ENCODE measurements at places on chromosomes 5 and 9. TPM values are rescaled to one million over a fixed set of nuclear protein-coding genes. Genes with fewer than 3 reads are reported as not detected.
A peak's percentile ranks its signal among the peaks of the same experiment; 100 is the strongest.

GRCh38 chr9:132896906-132897305, 18.2 kb downstream of the SPACA9 start:
- no peak overlapping the region for H3K27ac ChIP-seq
- H3K36me3 ChIP-seq, result peaks cover 98% of the 10 kb centered on the region
- peak; percentile 19 for DNase-seq
- H3K4me1 ChIP-seq, result peaks cover 15% of the 10 kb centered on the region

DNA sequence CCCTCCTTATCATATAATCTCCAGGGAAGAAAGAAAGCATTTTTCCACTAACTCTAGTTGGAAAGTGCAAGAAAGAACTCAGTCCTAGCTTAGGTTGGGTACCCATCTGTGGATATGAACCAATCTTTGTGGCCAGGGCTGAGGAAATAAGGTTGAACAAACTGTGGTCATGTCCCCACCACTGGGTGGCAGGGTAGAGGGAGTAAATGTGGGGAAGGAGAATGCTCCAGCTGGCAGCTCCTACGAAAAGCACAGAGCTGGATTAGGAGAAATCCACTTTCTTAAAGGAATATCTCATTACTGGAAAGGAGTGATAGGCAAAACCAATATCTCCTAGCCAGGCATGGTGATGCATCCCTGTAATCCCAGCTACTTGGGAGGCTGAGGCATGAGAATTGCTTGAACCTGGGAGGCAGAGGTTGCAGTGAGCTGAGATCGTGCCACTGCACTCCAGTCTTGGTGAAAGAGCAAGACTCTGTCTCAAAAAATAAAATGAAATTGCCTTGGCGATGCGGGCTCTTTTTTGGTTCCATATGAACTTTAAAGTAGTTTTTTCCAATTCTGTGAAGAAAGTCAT, 175.1 kb downstream of the CCDC192 start:
- no peaks in the 10 kb centered on the region for H3K36me3 ChIP-seq
- H3K27ac ChIP-seq, result peak overlapping the region; percentile 20
- H3K27me3 ChIP-seq, result no peaks in the 10 kb centered on the region
- H3K4me1 ChIP-seq, result peaks cover 14% of the 10 kb centered on the region

- H3K27ac ChIP-seq, result no peak overlapping the region
- no peak for DNase-seq
- H3K36me3 ChIP-seq, result no peaks in the 10 kb centered on the region
- H3K4me3 ChIP-seq, result no peak overlapping the region
- peaks cover 8% of the 10 kb centered on the region for H3K27me3 ChIP-seq
Observed at GRCh38 chr5:175842951-175843793, 28.2 kb upstream of the CPLX2 start.

- H3K4me1 ChIP-seq, result no peaks in the 10 kb centered on the region
- no peaks in the 10 kb centered on the region for H3K27me3 ChIP-seq
- H3K4me3 ChIP-seq, result no peak overlapping the region
- DNase-seq, result peak; percentile 66
- no peaks in the 10 kb centered on the region for H3K36me3 ChIP-seq
- H3K27ac ChIP-seq, result no peak overlapping the region
Observed at GRCh38 chr5:11182441-11183080, 421.5 kb upstream of the DAP start.

DNA sequence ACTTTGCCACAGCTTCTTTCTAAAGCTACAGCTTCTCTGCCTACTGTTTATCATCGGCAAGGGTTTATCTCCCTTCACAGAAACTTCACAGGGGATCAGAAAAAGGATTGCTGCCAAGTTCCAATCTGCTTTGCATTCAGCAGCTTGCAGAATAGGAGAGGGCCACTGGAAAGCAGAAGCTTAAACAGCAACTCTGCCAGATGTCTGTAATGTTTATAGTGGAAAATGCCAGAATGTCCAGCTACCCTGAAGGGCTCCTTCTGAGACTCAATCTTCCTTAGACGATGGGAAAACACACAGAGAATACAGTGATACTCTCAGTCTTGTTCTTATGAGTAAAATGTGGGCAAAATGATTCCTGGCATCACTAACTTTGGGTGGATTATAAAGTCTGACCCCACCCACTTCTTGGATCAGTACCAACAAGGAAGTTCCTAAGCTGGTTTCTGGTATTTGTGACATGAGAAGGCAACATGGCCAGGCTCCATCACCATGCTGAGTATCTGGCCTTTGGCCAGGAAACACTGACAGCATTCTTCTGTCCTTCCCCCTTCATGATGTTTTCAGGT, 19.0 kb downstream of the STOM start:
- no peak overlapping the region for H3K4me3 ChIP-seq
- H3K4me1 ChIP-seq, result peaks cover 100% of the 10 kb centered on the region
- peak overlapping the region; percentile 81 for H3K27ac ChIP-seq
- peak; percentile 77 for DNase-seq

DNA sequence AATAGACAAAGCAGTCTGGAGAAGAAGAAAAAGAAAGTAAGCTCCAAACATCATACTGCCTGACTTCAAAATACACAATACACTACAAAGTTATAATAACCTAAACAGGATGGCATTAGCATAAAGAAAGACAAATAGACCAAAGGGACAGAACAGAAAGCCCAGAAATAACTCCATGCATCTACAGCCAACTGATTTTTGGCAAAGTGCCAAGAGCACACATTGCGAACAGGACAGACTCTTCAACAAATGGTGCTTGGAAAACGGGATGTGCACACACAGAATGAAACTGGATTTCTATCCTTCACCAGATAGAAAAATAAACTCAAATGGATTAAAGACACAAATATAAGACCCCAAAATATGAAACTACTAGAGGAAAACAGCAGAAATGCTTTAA, 66.6 kb upstream of the SPATA31E1 start:
- H3K36me3 ChIP-seq, result no peaks in the 10 kb centered on the region
- no peak overlapping the region for H3K4me3 ChIP-seq
- H3K27me3 ChIP-seq, result no peaks in the 10 kb centered on the region
- peak; percentile 66 for DNase-seq
- H3K27ac ChIP-seq, result no peak overlapping the region

DNA sequence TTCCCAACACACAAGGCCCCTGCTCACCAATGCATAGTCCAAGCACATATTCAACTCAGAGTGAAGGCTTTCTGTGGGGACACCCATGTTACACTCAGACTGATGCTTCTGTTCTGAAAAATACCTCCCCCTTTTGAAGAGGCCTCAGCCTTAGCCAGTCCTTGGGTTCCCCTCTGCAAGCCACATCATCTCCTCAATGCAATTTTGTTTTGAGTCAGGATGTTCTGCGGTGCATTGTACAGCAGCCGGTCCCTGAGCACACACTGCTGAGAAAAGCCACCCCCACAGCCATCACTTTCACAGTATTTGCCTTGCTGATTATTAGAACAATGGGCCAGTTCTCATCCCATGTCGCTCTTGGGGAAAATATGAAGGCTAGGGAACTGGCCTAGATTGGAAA, 241.2 kb downstream of the FAM114A2 start:
- no peaks in the 10 kb centered on the region for H3K36me3 ChIP-seq
- no peak overlapping the region for H3K27ac ChIP-seq
- H3K27me3 ChIP-seq, result no peaks in the 10 kb centered on the region
- no peak for DNase-seq
- H3K4me3 ChIP-seq, result no peak overlapping the region

DNA sequence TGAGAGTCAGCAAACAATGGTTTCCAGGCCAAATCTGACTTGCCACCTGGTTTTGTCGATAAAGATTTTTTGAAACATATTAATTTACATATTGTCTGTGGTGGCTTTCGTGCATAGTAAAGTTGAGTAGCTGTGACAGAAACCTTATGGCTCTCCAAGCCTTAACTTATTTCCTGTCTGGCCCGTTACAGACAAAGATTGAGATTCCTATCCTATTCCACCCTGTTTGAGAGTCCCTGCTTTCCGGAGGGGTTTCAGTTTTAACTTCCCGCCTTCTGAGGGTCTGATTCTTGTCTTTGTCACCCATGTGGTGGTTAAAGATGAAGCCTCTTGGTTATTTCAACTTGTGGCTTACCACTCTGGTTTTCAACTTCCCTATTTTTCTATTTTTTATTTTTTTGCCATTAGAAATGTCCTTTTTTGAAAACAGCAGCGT, 11.4 kb downstream of the OTULIN start:
- peaks cover 42% of the 10 kb centered on the region for H3K36me3 ChIP-seq
- no peak overlapping the region for H3K4me3 ChIP-seq
- H3K27me3 ChIP-seq, result no peaks in the 10 kb centered on the region
- no peak for DNase-seq
- H3K4me1 ChIP-seq, result peaks cover 17% of the 10 kb centered on the region

GRCh38 chr9:115910959-115911358, 242.6 kb upstream of the PAPPA start:
- no peak for DNase-seq
- no peaks in the 10 kb centered on the region for H3K4me1 ChIP-seq
- H3K27ac ChIP-seq, result no peak overlapping the region
- no peaks in the 10 kb centered on the region for H3K36me3 ChIP-seq

- peaks cover 10% of the 10 kb centered on the region for H3K27me3 ChIP-seq
- no peaks in the 10 kb centered on the region for H3K36me3 ChIP-seq
- no peak for DNase-seq
- H3K4me3 ChIP-seq, result no peak overlapping the region
Observed at GRCh38 chr5:36689225-36689624, 82.8 kb downstream of the SLC1A3 start.

GRCh38 chr9:12838546-12838945, 63.7 kb downstream of the LURAP1L start:
- no peak overlapping the region for H3K4me3 ChIP-seq
- H3K4me1 ChIP-seq, result no peaks in the 10 kb centered on the region
- no peaks in the 10 kb centered on the region for H3K27me3 ChIP-seq
- H3K36me3 ChIP-seq, result no peaks in the 10 kb centered on the region
- no peak overlapping the region for H3K27ac ChIP-seq

DNA sequence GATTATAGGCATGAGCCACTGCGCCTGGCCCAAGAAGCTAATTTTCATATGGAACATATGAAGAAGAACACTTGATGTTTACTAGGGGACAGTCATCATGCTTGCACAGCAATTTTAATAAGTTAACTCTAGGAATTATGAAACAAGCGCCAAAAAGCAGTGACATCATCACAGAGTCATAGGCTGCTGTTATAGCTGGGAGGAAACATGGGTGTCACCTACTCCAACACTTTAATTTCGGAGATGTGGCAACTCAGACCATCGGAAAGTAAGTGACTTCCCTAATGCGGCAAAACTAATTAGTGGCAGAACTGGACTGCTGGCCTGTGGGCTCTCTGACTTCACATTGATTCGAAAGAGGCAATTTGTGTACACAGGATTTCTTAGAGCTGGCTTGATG, 38.1 kb upstream of the EQTN start:
- no peak for DNase-seq
- H3K27ac ChIP-seq, result no peak overlapping the region
- no peak overlapping the region for H3K4me3 ChIP-seq
- H3K36me3 ChIP-seq, result peaks cover 4% of the 10 kb centered on the region
- H3K27me3 ChIP-seq, result no peaks in the 10 kb centered on the region
- peaks cover 40% of the 10 kb centered on the region for H3K4me1 ChIP-seq

DNA sequence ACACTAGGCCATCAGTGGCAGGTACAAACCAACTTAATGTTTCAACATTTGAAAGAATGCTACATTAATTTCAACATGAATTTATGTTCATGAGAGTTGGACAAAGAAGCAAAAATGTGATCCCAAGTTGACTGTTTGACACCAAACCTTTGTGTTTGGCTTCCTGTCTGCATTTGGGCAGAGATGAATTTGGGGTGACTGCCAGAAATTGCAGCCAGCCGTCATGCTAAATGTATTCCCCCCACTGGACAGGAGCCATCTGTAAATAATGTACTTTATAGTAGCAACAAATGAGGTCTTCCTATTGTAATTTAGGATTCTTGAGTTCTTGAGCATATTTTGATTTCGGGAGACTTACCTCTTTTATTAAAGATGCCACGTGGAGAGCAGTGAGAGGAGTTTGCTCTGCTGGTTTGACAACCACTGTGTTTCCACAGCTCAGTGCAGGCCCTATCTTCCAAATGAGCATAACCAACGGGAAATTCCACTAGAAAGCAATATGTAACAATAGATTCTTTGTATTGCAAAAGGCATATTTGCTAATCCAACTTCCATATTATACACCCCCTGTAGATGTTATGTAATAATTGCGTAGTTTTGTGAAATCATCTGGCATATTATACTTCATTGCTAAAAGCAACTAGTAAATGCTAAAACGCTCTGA, 27.6 kb downstream of the ALDH1A1 start:
- H3K4me1 ChIP-seq, result no peaks in the 10 kb centered on the region
- DNase-seq, result peak; percentile 59
- H3K27ac ChIP-seq, result peak overlapping the region; percentile 31

DNA sequence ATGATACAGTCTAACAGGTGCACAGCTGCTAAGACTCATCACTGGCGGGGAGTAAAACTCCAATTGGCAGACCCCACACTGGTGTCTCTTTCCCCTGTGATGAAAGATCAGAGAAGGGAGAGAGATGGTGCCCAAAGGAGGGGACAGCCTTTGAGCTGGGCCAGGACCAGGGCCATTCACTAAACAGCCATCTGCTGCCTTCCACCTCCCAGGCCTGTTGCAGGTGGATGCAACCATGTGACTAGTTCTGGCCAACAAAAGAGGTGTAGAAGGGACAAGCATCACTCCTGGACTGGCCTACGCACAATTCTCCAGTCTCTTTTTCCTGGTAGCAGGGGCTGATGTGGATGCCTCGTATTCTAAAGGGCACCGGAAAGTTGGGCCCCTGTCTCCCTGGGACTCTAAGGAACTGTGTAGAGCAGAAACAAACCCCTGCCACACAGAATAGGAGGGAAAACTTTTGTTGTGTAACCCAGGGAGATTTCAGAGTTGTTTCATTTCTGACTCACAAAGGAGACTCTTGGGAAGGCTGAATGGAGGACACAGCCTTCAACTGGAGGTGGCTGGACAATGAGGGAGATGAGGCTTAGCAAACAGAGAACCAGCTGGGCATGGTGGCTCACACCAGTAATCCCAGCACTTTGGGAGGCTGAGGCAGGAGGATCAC, 26.9 kb downstream of the TNIP1 start:
- H3K27ac ChIP-seq, result no peak overlapping the region
- peaks cover 100% of the 10 kb centered on the region for H3K36me3 ChIP-seq

DNA sequence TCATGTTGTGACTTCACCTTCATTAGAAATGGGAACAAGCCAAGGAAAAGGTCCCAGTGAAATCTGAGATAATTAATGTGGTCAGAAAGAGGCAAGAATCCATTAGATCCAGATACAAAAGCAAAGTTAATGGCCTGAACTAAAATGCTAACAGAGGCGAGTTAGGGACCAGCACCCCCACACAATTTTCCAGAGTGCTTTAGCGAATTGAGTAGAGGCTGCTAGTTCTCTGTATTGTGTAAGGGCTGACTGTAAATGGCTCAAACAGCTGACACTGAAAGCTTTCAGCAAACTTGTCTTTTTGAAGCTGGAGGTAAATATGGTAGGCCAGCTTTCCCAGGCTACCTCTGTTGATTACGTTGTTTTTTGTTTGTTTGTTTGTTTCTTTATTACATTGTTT, 75.5 kb downstream of the CSNK1A1 start:
- no peaks in the 10 kb centered on the region for H3K36me3 ChIP-seq
- H3K4me3 ChIP-seq, result no peak overlapping the region
- no peaks in the 10 kb centered on the region for H3K27me3 ChIP-seq
- H3K27ac ChIP-seq, result no peak overlapping the region

- H3K36me3 ChIP-seq, result no peaks in the 10 kb centered on the region
- no peak overlapping the region for H3K27ac ChIP-seq
- DNase-seq, result no peak
- peaks cover 17% of the 10 kb centered on the region for H3K4me1 ChIP-seq
Observed at GRCh38 chr9:15403155-15403554, 19.5 kb upstream of the SNAPC3 start.

GRCh38 chr5:135048286-135048685, 14.3 kb upstream of the PITX1 start:
- no peak for DNase-seq
- no peaks in the 10 kb centered on the region for H3K4me1 ChIP-seq
- no peaks in the 10 kb centered on the region for H3K27me3 ChIP-seq
- H3K36me3 ChIP-seq, result no peaks in the 10 kb centered on the region
- H3K27ac ChIP-seq, result no peak overlapping the region
- no peak overlapping the region for H3K4me3 ChIP-seq

DMRTA1 gene
- 1.8 TPM for total RNA-seq

INSL6 gene
- not detected for total RNA-seq

FAM221B gene
- total RNA-seq, result not detected

AQP3 gene
- 37.5 TPM for total RNA-seq

CDKN2B-AS1 gene
- total RNA-seq, result not detected

SYK gene
- 34.4 TPM for total RNA-seq

Measured in stomach (tissue), 19 donors.